ENCODE measurements at places on chromosomes 4 and X.

DNA sequence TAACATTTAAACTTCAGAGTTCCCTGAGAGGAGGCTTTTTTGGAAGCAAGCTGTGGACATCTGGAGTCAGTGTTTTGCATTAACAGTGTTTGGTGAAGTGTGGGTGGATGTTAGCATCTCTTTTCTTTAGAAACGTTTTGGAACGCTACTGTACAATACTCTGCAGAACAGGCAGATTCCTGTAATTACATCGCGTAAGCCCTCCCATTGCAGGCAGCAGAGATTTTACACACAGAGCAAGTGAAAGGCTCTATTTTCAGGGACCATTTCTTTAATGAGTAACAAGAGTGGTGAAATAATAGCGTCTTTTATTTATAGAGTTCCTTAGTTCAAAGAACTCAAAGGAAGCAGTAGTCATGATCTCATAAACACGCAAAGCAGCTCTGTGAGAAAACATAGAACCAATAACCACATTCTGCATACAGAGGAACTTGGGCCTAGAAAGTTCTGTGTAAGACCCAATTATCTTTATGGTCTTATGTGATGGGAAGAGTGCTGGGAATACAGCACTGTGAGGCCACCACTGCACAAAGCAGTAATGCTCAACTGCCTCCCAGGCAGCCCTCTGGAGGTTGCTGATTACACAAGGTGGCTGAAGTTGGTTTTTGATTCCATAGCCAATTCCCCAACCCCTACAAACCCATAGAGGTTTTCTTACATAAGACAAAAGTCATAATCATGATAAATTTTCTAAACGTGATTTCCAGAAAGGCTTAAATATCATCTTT lies 298.7 kb upstream of the EPHA5 start:
- H3K27me3 ChIP-seq: no peaks in the 10 kb centered on the region
- no peak overlapping the region for H3K27ac ChIP-seq
- no peaks in the 10 kb centered on the region for H3K36me3 ChIP-seq

GRCh38 chr4:166309286-166309685 lies 436.2 kb downstream of the TLL1 start:
- no peaks in the 10 kb centered on the region for H3K36me3 ChIP-seq
- no peaks in the 10 kb centered on the region for H3K4me1 ChIP-seq
- H3K4me3 ChIP-seq: no peak overlapping the region
- DNase-seq: no peak

DNA sequence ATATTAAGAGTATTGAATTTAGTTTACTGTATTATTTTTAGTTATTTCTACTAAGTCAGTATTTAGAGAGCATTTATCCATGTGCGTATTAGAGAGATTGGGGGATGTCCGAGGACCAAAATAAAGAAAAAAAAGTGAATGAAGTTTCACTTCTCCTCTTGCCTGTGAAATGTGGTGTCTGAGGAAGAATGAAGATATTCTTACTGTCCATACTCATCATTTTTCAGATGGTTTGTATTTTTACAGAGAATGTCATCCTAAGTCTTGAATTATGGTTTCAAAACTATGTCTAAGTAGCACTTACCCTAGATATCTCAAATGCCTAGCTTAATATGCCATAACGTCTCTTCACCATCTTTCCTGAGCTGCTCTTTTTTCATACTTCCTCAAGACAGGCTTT lies 854.3 kb downstream of the C4orf33 start:
- no peaks in the 10 kb centered on the region for H3K36me3 ChIP-seq
- no peaks in the 10 kb centered on the region for H3K4me1 ChIP-seq
- no peak overlapping the region for H3K4me3 ChIP-seq

DNA sequence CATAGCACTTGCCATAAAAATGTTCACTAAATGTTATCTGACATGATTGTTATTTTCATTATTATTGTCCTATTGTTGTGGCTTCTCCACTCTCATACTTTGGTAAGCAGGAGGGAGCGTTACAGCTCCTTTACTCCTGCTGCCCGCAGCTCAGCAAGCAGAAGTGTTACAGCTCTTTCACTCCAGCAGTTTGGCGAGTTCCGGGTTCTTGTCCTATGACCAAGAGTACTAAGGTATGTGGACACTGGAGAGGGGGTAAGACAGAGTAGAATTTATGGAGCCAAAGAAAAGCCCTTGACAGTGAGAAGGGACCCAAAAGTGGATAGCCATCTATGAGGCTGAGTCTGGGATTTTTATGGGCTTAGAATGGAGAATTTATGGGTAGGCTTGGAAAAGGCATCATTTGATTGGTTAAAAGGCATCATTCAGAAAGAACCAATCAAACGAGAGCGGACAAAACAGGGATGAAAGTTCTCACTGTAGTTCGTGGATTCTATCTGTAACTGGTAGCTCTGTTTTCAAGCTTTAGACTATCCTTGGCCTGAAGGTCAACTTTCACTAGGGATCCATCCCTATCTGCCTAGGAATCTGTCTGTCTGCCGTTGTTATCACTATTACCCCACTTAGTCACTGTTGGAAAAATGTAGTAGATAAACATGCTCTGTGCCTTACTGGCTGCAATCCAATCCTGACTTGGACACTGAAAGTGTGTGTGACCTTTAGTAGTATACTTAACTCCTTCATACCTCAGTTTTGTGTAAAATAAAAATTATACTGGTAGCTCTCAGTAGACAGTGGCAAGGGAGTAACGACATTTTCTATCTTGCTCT lies 545.6 kb upstream of the LCORL start:
- no peaks in the 10 kb centered on the region for H3K36me3 ChIP-seq
- H3K27ac ChIP-seq: no peak overlapping the region
- no peak for DNase-seq

- H3K4me1 ChIP-seq: peaks cover 17% of the 10 kb centered on the region
- H3K27me3 ChIP-seq: peaks cover 35% of the 10 kb centered on the region
- H3K27ac ChIP-seq: no peak overlapping the region
- peak; percentile 83 for DNase-seq
- H3K4me3 ChIP-seq: peak overlapping the region; percentile 92
- H3K36me3 ChIP-seq: no peaks in the 10 kb centered on the region
These were observed 2.7 kb downstream of the FAT4 start for GRCh38 chr4:125317525-125317877.

Data from GM23338 (cell line).